Stimulated activated CD8-positive, alpha-beta memory T cell treated with anti-CD3 and anti-CD28 coated beads, Interleukin-7, amount 100 ng/mL, for 24 hours (primary cell): ENCODE measurements at places on chromosomes 16 and 17.

DNA sequence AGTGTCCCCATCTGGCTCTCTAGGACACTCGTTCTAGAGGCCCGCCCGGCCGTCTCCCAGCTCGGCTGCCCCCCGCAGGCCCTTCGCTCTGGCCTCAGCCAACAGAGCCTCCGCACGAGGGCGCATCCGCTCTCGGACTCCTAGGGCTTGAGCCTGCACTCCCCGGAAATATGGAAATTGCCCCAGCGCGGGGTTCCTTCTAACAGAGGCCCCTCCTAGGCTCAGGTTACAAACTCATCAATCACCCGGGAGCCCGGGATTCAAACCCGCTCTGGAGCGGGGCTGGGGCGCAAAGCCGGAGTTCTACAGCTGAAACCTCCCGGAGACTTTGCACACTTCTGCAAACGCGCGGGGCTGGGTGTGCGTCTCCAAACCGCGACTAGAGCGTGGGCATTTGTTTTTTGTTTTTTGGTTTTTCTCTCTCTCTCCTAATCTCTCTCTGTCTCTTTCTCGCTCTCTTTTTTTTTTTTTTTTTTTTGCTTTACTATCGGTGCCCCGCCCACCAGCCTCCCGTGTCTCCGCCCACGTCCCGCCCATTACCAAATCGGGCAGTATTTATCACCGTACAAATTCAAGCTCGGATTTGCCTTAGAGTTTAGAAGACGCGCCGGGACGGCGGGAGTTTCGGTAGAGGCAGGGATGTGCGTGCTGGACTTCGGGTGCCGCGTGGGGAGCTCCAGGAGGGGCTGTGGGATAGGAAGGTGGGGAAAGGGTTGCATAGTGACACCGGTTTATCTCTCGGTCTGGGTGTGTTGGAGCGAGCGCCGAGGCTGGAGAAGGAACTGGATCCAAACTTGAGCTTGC lies 2.4 kb upstream of the FOXL1 start:
- DNase-seq = no peak

- no peak for DNase-seq
These were observed 8.0 kb downstream of the SYNGR3 start for GRCh38 chr16:1997494-1998359.

- no peak for DNase-seq
These were observed 15.8 kb downstream of the ANKFY1 start for GRCh38 chr17:4247971-4248388.

DNA sequence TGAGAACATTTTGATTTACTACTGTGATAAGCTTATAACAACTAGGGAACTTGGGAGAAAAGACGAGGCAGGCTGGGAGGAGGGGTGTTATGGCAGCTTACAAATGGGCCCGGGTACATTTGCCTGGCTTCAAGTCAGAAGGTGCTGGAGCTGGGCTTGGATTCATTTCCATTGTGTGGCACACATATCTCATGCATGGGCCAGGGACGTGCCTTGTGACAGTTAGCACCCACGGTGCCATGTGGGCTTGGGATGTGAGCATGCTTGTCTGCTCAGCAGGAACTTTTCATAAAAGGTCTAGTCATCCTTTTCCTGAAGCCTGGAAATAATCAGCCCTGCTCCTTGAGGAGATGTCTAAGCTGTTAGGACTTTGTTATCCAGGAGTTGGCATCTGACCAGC lies 572.2 kb downstream of the CDH13 start:
- DNase-seq = no peak

DNA sequence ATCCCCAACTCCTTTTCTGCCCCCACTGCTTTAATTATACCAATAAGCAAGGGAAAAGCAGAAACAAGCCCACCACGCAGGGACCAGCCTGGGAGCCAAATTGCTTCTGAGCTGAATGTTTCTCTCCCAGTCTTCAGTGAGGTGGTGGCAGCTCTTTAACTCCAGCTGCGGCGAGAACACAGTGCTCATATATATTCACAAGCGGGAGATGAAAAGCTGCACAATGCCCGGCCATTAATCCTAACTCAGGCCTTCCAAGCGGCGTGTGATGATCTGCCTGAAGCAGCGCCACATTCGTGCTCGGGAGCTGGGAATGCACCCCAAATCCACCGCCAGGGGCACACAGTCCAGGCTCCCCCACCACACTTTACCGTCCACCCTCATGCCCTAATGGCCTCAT lies 203.7 kb upstream of the SDK2 start:
- no peak for DNase-seq

- no peak for DNase-seq
These were observed 302.9 kb downstream of the CPPED1 start for GRCh38 chr16:12500771-12501170.

GRCh38 chr16:87047221-87048037 lies 269.8 kb downstream of the C16orf95 start:
- no peak for DNase-seq

DNA sequence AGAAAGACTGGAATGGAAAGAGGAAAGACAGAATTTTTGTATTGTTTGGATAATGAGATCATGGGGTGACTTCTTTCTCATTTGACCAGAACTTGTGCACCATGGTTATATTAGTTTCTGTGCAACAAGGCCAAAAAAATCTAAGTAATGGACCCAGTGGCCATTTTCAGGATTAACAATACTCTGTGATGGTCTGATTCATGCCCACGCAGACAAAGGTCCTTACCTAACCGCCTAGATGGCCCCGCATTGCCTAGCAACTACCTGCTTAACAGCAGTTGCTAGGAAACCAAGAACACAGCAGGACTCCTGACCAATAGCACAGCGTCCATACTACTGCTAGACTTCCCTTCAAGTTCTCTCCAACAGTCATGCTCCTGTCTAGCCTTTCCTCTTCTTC lies 22.4 kb downstream of the MIS12 start:
- no peak for DNase-seq
